Fibroblast of gingiva (primary cell): ENCODE measurements at places on chromosomes 4 and X.

- no peak for DNase-seq
Measured at GRCh38 chr4:174716986-174717770, 111.9 kb downstream of the GLRA3 start.

- DNase-seq = no peak
Measured at GRCh38 chr4:83170952-83171399, 56.4 kb upstream of the PLAC8 start.

DNA sequence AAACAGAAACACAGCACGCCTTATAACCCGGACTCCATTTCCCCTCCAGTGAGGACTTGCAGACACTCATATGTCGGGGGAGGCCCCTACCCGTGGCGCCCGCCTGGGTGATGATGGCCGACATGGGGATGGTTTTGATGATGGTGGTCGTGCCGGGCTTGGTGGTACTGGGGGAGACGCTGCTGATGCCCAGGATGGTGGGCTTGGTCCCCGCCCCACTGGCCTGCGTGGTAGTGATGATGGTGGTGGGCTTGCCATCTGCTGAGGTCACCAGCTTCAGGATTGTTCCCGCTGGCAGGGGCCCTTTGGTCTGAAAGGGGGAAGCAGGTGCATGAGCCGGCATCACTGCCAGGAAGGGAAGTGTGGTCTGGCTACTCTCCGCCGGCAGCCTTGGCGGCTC is 12.8 kb upstream of the RENBP start:
- DNase-seq = no peak

DNA sequence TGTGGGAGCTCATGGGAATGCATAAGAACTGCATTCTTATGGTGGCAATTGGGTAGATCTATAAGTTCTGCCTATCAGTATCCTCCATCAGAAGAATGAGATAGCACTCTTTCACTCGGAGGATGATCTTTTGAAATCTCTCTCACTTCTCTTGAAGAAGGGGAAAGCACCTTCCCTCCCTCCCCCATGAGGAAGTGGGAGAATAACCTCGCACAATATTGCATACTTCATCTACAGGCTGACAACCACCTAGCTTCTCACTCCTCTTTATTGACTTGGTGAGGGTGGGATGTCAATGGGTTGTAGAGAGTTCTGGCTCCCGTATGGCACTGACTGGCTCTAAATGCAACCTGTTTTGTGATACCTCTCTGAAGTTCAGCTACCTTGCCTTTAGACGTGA is 146.7 kb upstream of the SPOCK3 start:
- no peak for DNase-seq

DNA sequence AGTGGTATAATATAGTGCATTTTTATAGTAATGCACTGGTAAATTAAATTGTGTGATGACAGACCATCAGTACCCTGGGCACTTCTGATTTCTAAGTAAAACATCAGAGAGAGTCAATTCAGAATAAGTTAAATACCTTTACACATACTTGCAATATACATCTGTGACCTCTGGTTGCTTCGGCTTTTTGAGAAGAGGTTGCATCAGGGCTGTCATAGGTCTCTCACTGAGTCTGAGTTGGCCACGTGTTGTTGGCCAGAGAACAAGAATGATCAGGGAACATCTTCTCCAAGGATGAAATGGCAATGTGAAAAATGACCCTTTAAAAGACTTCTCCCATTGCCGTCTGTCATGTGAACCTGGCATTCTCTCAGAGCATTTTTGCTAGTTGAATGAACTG is 36.9 kb upstream of the PUDP start:
- peak; percentile 2 for DNase-seq

DNA sequence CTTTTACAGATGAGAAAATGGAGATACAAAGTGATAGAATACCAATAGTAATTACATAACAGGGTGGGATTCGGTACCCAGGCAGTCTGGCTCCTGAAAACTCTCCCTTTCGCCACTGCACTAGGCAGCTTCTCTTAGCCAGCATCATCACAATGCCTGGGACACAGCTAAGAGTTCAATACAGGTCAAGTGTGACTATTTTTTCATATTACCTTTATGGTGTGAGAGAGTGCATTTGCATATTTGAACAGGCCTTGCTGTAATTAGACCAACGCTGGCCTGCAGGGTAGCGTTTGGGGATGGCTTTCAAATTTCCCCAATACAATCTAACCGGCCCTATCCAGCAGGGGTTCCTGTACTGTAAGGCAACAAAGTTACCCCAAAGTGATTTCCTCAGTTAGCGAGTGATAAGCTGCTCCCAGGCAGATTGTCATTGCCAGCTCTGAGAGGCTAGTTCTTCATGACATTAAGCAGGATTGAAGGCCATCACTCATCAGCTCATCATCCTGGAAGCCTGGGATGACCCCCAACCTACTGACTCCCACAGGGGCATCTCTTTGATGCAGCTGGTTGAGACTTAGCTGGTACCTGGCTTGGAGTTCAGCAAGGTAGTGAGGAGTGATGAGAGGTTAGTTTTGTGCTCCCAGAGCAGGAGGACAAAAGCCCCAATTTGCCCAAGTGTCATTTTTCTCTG is 836.8 kb upstream of the LCORL start:
- DNase-seq = no peak

DNA sequence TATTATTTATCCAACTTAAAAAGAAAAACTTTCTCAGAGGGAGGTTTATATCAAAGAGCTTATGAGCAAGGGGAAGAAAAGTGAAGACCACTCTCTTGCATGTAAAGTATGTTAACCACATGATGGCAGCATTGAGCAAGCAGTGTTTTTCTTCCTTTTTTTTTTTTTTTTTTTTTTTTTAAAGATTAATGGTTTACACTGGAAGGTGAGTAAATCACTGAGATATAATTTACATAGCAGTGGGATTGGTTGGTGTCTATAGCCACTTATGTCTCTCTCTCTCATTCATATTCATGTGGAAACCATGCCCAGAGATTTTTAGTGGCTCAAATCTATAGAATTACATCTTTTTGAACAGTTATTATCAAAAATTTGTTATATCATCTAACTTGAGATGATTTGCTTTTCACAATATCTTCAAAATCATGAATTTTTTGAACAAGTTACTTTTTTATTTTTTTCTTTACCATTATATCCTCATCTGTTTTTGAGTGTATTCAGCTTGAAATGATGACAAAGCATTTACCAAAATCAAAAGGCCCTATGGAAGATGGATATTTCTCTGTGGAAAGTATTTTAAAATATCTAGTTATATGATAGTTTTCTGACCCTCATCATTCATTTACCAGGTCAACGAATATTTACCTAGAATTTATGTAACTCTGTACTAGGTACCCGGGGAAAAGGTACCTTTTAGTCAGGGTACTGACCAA is 31.6 kb downstream of the MTHFD2L start:
- peak; percentile 46 for DNase-seq
